ENCODE measurements at places on chromosomes 2 and 18.
A peak's percentile ranks its signal among the peaks of the same experiment; 100 is the strongest.

DNA sequence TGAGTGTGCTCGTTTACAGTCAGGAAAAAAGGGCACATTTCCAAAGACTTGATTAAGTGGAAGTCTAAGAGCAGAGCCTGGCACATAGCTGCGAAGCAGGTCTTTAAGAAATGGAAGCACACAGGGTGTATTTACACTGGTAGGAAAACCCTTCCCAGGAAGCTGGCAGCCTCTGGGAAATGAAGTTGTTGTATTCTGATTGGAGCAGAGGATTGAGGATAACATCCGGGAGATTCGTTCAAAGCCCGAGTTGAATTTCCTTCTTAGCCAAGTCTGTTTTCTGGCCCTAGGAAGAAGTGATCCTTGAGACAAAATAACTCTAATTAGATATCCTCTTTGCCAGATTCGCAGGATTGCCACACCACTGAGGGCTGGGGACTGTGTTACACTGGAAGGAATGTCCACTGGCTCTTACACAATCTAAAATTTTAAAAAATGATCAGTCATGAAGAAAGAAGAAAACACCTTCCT is 75.9 kb downstream of the ITGB1BP1 start:
- no peak for DNase-seq

GRCh38 chr18:5611221-5611620 is 67.4 kb upstream of the EPB41L3 start:
- no peak for DNase-seq

DNA sequence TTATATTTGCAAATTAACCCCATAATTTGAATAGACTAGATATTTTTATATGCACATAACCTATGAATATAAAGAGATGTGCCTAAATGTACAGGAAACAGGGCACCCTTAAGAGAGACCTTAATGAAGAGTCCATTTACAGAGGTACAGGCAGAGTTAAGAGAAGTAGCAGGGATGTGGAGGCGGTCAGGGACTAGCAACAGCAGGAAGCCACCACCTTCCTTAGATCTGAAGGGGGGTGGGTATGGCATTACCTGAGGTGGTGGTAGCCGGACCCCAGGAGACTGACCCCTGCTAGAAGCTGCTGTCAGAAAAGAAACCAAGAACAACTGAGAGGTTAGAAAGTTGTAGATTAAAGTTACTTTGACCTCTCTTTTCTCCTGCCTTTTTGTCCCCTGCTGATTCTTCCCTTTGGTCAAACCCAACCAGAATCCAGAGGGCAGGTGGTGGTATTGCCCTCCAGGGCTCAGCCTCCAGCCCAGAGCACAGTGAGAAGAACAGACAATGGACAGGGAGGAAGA is 24.9 kb upstream of the ATG16L1 start:
- no peak for DNase-seq

DNA sequence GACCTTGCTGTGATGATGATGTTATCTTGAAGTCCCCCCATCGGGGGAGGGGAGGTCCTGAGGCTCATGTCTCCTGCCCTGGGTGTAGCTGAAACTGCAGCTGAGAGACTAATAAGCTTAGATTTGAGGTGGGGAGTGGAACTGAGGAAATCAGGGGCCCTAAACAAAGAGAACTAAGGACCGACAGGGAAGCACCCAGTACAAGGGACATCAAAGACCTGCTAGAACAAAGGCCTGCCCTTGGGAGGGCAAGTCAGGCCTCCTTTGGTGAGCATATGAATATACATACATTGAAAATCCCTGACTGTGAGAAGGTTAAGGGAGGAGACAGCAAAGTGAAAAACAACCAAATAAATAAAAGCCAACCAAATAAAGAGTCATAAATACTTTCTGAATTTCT is 1132.5 kb upstream of the CELF4 start:
- DNase-seq = no peak

GRCh38 chr2:240394549-240394948 is 40.9 kb upstream of the GPC1 start:
- no peak for DNase-seq

GRCh38 chr2:189285349-189285748 is 105.8 kb upstream of the COL5A2 start:
- DNase-seq = no peak

DNA sequence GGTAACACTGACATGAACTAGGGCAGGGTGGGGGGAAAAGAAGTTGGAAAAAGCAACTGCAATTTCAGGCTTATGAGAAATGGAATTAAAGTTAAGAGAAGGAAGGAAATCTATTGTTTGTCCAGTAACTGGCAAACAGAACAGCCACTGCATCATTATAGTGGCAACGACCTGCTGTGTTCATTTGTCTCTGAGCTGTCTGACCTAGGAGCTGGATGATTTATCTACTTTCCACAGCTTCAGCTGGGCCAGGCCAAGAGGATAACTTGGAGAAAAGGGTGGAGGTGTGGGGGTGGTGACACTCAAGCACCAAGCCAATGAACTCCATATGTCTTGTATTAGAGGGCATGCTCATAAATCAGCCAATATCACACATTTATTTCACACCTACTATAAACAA is 291.5 kb upstream of the KLHL29 start:
- DNase-seq = peak; percentile 3

DNA sequence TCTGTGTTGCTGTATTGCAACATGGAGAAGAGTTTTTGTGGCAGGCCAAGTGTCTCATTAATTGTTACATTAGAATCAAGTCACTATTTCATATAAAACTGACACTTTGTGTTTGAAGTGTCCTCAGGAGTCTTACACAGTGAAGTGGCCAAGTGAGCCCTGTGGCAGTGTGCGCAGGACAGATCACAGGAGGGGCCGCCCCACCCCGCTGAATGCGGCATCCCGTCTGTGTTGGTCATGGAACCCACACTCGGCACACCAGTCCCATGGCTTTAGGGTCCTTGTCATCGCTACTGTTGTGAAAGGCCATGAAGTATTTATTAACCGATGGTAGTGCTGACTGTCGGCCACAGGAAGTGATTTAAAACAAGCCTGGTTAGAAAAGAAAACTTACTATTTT is 144.7 kb upstream of the NFATC1 start:
- DNase-seq = no peak

- DNase-seq = no peak
These were observed 221.5 kb upstream of the SLC35G4 start for GRCh38 chr18:11387880-11388279.

DNA sequence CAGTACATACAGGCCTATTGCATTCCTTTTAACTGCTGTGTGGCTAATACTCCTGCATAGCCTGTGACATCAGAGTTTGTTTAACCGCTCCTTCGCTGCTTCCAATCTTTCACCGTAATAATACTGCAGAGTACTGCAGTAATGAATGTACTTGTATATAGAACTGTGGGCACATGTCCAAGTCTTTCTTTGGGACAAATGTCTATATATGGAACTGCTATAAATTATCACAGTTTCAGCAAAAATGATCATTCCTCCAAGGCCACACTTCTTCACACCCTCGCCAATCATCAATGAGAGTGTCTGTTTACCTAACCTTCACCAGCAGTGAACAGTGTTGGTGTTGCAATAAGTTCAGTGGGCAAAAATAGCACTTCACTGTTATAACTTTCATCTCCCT is 230.4 kb downstream of the SP3 start:
- no peak for DNase-seq

DNA sequence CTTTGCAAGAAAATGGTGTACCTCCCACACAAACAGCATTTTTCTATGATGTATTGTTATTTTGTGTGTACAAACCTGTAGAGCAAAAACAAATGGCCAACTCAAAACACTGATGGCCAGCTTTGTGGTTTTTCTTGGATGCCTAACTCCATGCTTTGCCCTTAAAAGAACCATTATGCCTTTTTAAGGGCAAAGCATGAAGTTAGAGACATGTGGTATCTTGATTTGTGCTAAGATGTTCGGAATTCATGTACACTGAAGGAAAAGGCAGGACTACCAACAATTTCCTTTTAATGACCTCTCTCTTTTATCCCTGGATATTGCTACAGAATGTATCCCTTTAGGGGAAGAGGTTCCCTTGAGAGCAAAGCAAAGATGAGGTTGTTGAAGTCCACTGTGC is 273.6 kb downstream of the SCG2 start:
- no peak for DNase-seq

All from NCI-H748 treated with DMSO at 0.1 percent for 48 hours (cell line).